ENCODE measurements at places on chromosomes 12 and 14.

GRCh38 chr12:122355706-122356105 is 66.8 kb downstream of the CLIP1 start:
- DNase-seq = no peak

DNA sequence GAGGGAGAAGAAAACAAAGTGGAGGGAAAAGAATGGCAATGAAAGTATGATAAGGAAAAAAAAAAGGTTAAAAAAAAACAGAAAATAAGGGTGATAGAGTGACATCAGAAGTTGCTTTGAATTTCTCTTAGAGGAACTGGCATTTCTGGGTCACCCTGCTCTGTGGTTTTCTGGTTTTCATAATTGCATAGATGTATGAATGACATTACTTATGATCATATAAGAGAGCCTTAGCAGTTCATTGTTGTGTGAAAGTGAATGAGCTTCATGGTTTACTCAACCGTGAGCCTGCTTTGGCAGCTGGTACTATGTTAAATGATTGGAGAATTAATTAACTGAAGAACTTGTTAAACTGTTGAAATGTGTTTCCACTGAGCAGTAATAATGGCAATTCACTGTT is 336.4 kb upstream of the FBXO33 start:
- no peak for DNase-seq

GRCh38 chr14:97916669-97917568 is 1119.7 kb downstream of the VRK1 start:
- DNase-seq = no peak

GRCh38 chr14:33964599-33965317 is 13.9 kb upstream of the EGLN3 start:
- DNase-seq = no peak

DNA sequence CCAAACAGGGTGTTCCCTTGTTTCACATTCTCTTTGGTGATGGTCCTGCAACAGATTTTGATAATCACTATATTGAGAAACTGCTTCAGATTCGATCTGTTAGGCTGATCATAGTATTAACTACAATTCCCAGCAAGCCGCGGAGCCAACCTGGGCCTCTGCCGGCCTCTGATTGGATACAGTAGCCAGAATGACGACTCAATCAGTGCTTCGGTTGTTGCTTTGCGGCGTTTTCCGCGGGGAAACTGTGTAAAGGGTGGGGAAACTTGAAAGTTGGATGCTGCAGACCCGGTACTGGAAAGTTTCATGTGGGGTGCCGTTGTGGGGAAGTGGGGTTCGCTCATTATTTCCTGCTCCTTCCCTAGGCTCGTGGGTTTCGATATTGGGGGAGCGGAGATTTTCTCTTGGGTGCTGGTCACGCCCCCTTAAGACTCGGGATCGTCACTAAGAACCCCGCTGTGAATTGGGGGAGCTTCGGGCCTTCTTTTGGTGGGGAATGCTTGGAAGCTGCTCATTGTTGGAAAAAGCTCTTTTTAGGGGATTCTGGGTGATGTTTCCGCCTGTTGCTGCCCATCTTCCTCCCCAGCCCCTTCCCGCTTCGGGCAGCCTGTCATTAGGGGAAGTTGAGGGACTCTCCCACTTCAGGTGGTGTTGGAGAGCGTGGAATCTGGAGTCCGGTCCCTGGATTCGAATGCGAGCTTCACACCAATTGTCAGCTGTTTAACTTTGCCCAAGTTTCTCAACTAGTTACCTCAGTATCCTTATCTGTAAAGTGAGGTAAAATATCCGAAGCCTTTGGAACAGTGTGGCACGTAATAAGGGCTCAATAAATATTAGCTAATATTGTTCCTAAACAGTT is at the start of gene RAD51B:
Gene RAD51B, plus strand, starts transcription at position 217 of the 859 bp plus-strand sequence.
- DNase-seq = peak; percentile 62

- DNase-seq = no peak
These were observed 2.2 kb upstream of the ZFP36L1 start for GRCh38 chr14:68794851-68795596.

GRCh38 chr12:53102883-53103807 is at the start of gene SOAT2:
SOAT2 (plus strand) TSS chr12:53103486; CDS start chr12:53103578, 92 bp downstream.
- peak; percentile 42 for DNase-seq

DNA sequence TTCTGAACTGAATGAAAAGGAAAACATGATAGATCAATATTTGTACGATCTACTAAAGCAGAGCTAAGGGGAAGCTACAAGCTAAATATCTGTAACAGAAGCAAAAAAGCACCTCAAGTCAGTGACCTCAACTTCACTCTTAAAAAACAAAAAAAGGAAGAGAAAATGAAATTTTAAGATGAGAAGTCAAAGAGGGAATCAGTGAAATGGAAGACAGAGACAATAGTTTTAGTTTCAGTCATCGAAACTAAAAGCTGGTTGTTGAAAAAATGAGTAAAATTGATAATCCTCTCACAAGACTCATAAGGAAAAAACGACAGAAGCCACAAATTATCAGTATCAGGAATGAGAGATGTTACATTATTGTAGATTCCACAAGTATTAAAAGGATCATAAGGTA is 11.9 kb upstream of the SLC2A13 start:
- no peak for DNase-seq

DNA sequence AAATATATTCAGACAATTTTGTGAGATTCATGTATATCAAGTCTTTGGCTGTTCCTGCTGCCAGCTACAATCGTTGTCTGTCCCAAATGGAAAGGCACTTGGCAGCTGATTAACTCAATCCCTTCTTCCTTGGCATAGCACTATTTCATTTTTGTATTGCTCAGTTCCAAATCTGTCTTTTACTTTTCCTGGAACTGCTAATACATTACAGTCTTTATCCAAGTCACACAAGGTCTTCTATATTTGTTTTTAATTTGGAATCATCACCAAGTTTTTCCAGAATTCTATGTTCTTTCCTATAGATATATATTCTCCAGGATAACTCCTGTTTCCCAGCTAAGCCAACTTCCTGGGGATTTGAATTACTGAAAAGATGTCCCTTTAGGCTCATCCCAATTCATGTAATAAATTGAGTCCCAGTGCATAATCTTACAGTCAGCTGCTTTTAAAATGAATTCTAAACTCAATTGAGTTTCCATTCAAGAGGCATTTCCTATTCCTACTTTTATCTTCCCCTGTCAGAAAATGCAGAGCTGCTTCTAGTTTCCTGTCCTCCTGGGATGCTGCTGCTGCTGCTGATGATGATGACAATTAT is 45.9 kb downstream of the DYRK2 start:
- DNase-seq = no peak

GRCh38 chr14:88323523-88324199 is 592 bp upstream of the KCNK10 start:
- DNase-seq = no peak

DNA sequence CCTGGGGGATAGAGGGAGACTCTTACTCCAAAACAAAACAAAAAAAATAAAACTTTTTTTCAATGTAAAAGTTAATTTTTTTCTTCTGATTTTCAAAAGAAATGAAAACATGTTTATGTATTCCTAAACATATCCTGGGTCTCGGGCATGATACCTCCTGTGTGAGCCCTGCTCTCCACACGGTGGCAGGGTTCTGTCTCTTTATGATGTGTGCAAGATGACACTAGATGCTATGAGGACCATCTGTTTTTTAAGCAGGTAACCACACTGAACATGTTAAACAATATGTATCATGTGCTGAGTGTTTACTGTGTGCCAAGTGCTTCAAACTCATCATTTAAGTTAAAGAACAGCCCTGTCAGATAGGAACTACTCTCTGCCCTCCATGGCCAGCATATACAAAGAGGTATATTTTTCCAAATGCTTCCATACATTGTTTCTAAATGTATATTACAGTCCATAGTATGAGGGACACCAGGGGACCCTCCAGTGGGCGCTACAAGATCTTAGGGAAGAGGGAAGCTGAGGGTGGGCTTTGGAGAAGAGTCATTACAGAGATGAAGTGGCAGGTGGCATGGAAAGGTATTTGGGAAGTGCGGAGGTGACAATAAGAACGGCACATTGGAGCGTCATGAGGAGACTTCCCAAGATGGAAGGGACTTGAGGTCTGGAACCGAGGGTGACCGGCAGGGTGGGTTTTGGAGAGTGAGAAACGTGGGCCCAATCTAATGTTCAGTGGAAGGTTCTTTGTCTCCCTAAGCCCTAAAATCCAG is 28.5 kb downstream of the FOS start:
- DNase-seq = no peak

DNA sequence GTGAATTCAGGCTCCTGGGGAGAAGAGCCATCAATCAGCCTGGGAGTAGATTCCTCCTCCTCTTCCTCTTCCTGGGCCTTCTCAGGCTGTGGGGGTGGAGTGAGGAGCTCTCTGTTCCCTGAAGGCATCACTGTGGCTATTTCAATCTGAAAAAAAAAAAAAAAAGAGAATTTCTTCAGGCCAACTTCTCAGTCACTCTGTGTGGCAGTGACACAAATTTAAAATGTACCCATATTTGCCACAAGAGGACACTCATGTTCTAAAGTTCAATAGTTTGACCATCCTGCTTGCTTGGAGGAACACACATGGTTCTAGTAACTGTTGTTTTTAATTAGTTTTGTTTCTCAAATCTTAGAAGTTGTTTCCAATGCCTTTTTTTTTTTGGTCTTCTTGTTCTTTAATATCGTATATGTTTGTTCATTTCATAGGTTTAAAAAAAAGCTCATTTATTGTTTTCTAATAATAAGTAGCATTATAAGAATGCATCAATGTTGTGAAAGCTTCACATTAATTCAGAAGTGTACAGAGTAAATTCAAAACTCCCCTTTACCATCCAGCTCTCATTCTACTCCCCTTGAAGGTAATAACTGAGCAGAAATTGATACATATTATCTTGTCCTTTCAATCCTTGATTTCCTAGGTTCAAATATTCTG is 23.3 kb upstream of the CCER1 start:
- DNase-seq = no peak

DNA sequence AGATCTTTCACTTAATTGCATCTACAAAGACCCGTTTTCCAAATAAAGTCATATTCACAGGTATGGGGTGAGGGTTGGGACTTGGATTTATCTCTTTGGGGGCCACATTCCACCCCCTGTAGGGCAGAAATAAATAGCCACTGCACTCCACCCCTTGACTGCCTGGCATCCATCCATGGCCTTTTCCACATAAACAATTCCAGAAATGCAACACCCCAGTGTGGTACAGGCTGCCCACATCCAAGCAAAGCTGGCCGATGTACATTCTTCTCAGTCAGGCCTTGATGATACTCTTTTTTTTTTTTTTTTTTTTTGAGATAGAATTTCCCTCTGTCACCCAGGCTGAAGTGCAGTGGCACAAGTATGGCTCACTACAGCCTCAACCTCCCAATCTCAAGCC is 12.9 kb downstream of the DGLUCY start:
- DNase-seq = no peak

DNA sequence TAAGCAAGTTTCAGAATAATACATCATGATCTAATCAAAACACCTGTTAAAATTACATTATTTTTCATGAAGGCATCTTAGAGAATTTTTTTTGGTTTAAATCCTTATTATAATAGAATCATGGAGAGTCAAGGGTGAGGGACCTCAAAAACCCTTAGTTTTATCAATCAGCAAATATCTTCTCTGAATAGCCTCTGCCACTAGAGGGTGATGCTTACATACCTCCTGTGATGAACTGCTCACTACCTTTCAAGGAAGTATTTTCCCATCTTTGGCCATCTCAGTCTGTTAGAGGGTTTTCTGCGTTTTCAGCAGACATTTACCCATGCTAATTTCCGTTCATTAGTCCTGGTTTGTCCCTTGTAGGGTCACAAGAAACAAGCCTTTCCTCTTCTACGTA is 200.2 kb downstream of the TRHDE start:
- no peak for DNase-seq

Measured in stimulated activated CD8-positive, alpha-beta memory T cell treated with anti-CD3 and anti-CD28 coated beads, Interleukin-15, amount 100 ng/mL, for 4 hours (primary cell).